ENCODE measurements at places on chromosomes 6 and 20.

DNA sequence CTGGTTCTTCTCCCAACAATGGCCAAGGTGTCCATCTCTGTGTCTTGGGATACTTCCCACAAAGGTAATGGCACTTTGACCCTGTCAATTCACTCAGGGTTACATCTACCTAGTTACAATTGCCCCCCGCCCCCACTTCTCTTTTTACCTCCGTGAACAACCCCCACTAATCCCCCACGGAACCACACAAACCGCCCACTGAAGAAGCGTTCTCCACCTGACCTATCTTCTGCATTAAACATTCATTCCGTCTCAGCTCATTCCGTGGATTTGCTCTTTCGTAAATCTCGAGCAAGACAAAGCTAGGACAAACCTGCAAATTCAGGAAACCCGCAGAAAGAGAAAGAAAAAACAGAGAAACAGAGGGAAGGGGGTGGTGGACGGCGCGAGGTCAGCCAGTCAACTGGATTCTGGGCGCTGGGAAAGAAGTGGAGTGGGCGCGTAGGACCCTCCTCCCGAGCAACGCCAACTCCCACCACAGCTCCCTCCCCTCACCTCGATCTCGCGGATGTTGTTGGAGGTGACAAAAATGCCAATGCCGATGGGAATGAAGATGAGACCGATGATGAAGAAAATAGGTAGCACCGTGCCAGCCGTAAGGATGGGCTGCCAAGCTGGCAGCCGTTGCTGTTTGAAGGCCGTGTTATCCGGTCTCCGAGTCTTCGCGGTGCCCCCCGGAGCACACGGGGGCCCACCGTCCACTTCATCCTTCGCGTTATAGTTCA is 523 bp downstream of the TMEM30A start:
- peak; percentile 21 for DNase-seq

DNA sequence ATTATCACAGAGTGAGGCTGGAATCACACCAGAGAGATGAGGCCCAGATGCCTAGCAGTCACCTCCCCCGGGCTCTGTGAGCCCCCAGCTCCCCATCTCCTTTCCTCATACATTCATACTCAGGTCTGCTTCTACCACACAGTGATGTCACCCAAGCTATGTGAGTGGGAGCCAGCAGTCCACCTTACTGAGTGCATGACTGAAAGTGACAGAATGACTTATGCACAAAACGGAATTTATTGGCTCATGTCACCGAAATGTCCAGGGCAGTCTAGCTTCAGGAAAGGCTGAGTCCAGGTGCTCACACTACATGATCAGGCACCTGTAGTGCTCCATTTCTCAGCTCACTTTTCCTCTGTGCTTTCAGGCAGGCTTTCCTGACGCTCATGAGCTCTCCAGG is 36.7 kb upstream of the CCN6 start:
- DNase-seq, result no peak

DNA sequence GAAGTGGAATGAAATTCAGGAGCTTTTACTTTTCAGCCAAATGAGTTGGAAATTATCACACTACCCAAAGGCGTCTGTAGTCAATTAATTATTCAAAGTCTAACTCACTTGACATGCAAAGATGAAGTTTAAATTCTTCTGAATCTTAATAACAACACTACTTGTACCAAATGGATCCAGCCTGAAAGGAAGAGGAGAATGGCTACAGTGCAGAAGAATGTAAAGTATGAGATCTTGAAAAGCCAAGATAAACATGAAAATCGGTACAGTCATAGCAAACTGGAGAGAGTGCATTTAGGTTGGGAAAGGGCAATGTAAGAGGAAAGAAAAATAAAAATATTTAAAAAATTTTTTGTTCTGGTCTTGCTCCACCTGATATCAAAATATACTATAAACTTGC is 195.5 kb downstream of the SIM1 start:
- DNase-seq, result no peak

- no peak for DNase-seq
Measured at GRCh38 chr6:17879184-17879583, 108.3 kb downstream of the KIF13A start.

- no peak for DNase-seq
Measured at GRCh38 chr6:164507206-164507940, 802.0 kb downstream of the C6orf118 start.

- DNase-seq, result no peak
Measured at GRCh38 chr6:35694462-35694861, 5.7 kb upstream of the FKBP5 start.

DNA sequence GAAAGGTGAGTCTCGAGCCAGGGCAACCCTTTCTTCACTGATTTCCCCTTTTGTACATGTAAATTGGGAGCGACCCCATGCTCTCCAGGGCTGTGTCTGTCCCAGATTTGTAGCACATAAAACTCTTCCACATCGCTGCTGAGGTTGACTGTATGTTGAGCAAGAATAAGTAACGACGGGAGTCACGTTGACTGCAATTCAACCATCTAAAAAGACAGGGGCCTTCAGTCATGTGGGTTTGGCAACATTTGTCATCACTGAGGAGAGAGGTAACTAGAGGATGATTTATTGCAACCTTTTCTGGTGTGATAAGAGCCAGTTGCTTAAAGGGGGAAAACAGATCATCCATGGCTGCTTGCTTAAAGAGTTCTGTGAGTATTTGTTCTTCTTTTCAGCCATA is 159.4 kb upstream of the SULF2 start:
- no peak for DNase-seq

DNA sequence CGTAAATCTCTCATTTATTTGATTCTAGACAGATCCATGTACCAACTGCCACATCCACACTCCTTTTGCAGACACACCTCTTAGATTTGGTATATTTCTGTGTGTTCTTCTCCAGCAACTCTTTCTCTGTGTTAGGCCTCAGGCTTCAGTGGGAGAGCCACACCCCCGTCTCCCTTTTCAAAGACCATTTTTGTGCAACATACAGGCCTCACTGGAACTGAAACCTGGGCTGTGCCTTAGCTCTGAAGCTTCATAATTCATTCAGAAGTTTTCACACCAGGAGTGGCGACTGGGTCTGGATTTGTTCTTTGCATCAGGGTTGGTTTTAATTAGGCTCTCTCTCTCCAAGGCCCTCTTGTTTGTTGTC is 170.2 kb downstream of the THBS2 start:
- DNase-seq, result no peak

DNA sequence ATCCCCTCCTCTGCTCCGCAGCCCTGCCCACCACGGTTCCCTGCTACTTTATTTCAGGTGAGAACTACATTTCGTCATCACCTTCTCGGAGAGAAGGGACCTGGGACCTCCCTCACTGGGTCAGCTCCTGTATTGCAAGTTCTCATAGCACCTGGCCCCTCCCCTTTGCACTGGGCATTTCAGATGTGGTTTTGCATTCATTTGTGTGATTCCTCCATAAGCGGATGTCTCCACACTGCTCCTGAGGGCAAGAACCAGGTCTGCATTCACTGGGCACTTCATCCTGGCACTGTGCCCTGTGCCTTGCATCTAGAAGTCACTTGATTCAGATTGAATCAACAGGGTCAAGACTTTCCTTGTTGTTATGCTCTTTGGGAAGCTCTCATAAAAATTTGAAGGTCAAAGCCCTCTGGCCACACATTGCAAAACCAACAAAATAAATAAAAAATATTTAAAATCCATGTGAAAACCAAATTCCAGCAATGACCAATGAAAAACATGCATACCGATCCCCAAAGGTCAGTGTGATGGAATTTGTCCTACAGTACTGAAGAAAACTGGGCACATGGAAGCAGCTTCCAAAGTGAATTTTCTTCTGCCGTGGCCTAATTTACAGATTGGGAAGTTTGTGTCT is 89.1 kb upstream of the F13A1 start:
- no peak for DNase-seq

DNA sequence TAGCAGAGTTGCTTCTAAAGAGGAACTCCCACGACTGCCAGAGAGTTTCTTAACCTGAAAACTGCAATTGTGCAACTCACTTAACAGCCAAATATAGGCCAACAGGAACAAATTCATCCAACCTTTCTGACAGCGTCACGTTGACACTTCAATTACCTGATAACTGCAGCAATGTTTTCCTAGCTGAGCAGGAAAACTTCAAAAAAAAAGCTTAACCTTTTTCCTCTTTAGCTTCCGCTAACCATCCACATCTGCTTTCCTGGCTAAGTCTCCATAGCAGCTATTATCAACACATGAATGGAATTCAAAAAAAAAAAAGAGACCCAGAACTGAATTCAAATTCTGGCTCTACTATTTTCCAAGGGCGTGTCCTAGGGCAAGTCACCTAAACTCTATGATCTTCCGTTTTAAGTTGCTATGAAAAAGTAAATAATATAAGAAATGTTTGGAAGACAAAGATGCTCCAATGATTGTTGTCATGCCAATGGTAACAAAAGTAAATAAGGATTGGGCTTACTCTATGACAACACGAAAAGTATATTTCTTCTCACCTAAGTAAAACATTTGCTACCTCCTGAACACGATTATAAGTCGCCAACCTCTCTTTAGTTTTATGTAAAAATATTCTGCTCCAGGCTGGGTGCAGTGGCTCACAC is 524.6 kb upstream of the JARID2 start:
- no peak for DNase-seq

GRCh38 chr20:38757145-38757775 is 9.0 kb downstream of the ACTR5 start:
- DNase-seq, result no peak

DNA sequence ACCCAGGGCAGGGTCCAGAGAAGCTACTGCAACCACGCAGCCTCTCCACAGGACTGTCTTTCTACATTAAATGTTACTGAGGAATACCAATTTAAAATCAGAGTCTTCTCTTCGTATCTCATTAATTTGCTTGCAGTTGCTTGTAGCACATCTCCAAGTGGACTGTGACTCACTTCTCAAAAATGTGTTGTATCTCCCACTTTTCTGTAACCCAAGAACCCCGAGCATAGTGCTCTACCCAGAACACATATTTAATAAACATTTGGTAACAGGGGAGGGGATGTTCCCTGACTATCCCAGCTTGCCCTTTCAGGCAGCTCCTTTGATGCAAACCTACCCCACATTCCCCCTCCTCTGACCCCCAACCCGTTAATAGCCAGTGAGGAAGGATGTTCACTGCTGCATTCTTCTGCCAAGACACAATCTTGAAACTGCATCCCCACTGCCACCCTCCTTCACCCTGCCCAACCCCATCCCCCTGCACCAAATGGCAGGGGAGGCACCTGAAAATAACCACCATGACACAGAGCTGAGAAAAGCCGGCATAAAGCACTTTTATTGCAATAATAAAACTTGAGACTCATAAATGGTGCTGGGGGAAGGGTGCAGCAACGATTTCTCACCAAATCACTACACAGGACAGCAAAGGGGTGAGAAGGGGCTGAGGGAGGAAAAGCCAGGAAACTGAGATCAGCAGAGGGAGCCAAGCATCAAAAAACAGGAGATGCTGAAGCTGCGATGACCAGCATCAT is 24.2 kb downstream of the FKBP1A start:
- no peak for DNase-seq

DNA sequence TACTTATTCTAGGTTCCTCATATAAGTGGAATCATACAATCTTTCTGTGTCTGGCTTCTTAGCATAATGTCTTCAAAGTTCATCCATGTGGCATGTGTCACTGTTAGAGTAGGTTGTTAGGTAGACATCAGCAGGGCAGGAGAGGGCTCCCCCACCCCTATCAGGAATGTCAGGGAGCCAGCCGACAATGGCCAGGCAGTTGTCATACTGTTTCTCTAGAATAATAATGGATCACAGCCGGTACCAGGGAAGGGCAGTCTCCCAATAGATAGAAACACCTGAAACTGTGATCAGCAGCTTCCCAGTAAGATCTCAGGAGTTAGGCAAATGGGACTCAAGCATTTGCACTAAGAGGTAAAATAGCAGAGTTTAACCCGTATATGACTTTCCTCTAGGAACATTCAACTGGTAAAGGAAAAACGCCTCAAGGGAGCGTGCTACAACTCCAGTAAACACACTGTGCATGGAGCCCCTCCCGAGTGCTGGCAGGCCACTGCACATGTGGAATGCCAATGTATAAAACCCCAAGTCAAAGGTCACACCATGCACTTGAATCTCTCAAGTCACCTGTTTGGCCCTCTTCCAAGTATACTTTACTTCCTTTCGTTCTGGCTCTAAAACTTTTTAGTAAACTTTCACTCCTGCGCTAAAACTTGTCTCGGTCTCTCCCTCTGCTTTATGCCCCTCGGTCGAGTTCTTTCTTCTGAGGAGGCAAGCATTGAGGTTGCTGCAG is 29.8 kb upstream of the SIRT5 start:
- DNase-seq, result no peak

DNA sequence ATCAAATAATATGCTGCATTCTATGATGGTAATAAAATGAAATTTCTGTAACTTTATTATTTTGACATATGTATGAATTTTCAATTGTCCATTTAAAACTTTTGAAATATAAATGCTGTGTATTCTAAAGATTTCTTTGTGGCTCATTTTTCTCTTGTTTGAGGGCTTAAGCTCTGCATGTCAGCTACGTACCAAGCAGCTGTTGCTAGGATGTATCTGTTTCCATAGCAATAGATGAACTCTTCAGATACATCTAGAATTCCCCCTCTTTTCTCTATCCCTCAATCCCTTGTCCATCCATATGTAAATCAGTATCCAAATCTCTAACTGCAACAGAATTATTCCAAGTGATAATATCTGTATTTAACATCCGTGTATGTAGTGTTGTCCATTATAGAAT is 76.5 kb upstream of the OPRM1 start:
- no peak for DNase-seq

GRCh38 chr6:46926481-46926880 is 4.7 kb upstream of the ADGRF5 start:
- DNase-seq, result no peak

GRCh38 chr20:11549172-11550103 is 368.3 kb upstream of the BTBD3 start:
- DNase-seq, result no peak

- DNase-seq, result no peak
Measured at GRCh38 chr20:22815603-22816315, 219.4 kb upstream of the SSTR4 start.

GRCh38 chr6:119267126-119267905 is 82.2 kb downstream of the MAN1A1 start:
- no peak for DNase-seq

DNA sequence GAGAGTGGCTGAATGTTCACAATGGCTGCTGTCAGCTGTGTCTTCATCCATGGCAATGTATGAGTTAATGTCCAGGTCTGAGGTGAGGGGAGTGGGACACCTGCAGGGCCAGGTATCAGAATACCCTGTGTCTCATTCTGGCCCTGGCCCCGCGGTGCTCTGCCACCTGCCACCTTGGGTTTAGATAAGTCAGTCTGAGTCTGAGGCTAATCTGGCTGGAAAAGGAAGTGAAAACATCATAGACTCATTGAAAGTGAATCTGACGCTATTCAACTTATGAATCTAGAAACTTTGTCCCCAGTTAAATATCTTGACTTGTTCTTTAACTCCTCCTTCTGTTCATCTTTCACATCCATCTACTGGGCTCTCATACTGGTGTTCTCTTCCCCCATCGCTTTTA is 267.1 kb upstream of the JAG1 start:
- no peak for DNase-seq

- DNase-seq, result no peak
Measured at GRCh38 chr20:39124064-39124463, 161.9 kb downstream of the DHX35 start.

All from activated CD8-positive, alpha-beta memory T cell treated with anti-CD3 and anti-CD28 coated beads, Interleukin-2, amount 50 U/mL, for 4 hours (primary cell).